COR-L47 (cell line): ENCODE measurements at places on chromosomes 16 and 17.

- no peak for DNase-seq
These were observed 166.3 kb downstream of the MSI2 start for GRCh38 chr17:57422574-57423164.

- DNase-seq, result no peak
These were observed 10.3 kb downstream of the RAD51C start for GRCh38 chr17:58702708-58703107.

GRCh38 chr17:12618557-12618956 lies 47.1 kb upstream of the MYOCD start:
- DNase-seq, result no peak

DNA sequence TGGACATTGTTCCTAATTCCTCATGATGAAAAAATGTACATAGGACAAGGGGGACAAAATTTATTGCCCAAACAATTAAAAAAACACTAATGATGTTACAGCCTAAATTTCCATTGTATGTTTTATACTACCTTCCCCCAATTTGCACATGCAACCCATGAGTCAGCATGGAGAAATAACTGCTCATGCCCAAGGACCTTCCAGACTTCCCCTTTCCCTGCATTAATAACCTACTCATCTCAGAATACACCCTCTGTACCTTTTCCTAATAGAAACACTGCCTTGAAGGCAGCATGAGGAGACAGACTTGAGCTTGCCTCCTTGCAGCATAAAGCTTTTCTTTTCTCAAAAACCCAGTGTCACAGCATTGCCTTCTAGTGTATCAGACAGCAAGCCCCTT lies 2402.8 kb downstream of the TP53TG3F start:
- no peak for DNase-seq

DNA sequence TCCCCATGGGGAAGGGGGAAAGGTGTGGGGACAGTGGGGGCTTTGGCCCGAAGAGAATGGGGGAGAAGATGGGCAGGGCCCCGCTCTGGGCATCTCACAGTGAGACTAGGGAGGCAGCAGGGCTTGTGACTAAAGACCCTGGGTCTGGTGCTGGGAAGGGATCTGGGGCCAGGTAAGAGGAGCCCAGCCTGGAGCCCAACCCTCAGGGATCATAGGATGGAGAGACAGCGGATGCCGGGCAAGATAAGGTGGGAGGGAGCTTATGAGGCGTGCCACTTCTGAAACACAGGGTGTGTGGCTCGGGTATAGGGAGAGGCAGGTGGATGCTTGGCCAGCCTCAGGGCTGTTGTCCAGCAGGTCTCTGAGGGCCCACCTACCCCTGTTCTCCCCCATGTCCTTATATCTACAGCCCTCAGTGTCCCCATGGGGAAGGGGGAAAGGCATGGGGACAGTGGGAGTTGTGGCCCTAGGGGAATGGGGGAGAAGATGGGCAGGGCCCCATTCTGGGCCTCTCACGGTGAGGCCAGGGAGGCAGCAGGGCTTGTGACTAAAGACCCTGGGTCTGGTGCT lies 15.4 kb downstream of the USP6 start:
- no peak for DNase-seq

- DNase-seq, result peak; percentile 0
These were observed 42.5 kb downstream of the MYH3 start for GRCh38 chr17:10614536-10615155.

GRCh38 chr17:17237026-17237799 lies at the start of gene FLCN:
FLCN (minus strand) TSS chr17:17237168; CDS start chr17:17228137, 9,031 bp downstream.
- DNase-seq, result peak; percentile 64

GRCh38 chr17:44541884-44542581 lies 15.3 kb upstream of the FZD2 start:
- no peak for DNase-seq

DNA sequence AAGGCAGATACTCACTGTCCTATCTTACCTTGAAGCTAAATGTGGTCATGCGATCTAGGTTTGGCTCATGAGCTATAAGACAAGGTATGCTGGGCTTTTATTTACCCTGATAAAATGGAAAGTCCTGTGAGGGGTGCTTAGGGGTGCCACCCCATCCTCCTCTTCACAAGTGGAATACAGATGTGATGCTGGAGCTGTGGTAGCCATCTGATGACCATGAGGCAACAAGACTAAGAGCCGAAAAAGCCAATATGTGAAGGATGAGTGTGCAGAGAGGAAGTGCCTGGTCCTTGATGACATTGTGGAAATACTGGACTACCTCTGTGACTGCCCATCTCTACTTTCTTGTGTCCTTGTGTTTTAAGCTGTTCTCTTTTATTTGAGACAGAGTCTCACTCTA lies 58.1 kb upstream of the TMC5 start:
- no peak for DNase-seq

GRCh38 chr16:89325861-89326471 lies 108.5 kb downstream of the ZNF778 start:
- DNase-seq, result no peak

DNA sequence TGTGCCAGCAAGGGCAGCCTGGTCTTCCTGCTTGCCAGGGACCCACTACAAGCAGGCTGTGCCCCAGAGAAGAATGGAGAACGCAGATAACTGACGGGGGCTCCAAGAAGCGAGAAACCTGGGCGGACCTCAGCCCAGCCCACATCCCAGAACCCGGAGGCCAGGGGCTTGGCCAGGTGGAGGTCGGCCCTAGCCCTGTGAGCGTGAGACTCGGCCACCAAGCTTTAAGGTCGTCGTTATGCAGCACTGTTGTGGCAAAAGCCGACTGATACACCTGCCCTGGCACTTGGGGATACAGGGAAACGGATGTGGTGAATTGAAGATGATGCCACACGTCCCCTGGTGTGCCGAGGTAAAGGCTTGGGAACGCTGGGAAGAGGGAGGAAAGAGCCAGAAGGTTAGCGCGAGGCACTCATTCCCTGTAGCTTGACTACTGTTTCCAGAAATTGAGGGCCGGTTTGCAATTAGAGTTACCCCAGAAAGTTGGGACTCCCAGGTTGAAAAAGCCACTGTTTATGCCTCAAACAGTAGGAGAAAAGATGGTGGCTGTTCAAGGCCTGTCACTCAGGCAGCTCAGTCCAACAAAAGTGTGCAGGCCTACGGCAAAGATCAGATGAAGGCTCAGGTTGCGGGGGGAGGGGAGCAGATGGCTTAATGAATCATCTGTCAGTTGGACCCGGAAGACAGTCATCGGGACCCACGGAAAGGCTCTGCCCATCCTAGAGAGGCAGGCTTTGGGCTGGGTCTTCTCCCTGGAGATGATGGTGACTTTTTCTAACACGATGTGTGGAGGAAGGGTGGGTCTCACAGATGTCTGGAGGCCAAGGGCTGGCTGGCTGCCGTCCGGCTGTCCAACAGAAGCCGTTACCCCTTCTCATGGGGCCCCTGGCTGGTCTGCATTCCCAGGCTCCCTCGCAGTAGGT lies 45.6 kb upstream of the BAHCC1 start:
- DNase-seq, result no peak

GRCh38 chr17:50020841-50021599 lies 26.0 kb upstream of the DLX3 start:
- DNase-seq, result no peak

DNA sequence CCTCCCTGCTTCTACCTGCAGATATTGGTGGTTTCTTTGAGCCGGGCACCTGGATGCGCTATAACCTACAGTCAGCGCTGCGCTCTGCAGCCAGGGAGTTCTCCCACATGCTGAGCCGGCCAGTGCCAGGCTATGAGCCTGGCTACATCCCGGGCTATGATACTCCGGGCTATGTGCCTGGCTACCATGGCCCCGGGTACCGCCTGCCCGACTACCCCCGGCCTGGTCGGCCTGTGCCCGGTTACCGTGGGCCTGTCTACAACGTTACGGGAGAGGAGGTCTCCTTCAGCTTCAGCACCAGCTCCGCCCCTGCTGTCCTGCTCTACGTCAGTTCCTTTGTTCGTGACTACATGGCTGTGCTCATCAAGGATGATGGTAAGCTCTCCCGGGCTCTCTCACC lies 13.2 kb downstream of the CNTNAP1 start:
- no peak for DNase-seq

DNA sequence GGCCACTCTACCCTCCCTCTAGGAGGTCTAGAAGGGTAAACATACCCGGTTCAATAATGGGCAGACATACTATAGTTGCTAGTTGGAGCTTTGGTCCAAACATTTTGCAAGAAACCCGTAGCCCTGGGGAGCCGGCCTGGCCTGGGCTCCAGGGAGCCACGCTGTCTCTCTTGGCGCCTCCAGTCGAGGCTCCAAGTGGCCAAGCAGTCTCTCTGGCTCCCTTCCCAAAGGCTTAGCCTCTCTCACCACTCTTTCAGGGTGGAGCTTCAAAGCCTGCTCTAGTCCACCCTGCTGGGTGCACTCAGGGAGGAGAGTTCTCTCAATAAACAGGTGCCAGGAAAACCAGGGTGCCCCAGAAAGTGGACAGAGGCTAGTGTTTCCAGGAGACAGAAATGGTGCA lies 32.2 kb downstream of the RCVRN start:
- no peak for DNase-seq

GRCh38 chr16:86513471-86514277 lies 3.3 kb downstream of the FOXF1 start:
- no peak for DNase-seq

GRCh38 chr17:51230306-51230705 lies 29.5 kb downstream of the MBTD1 start:
- no peak for DNase-seq

- no peak for DNase-seq
These were observed 347.5 kb downstream of the HAPSTR1 start for GRCh38 chr16:9438991-9439390.

- no peak for DNase-seq
These were observed 22.0 kb downstream of the SMPD3 start for GRCh38 chr16:68426347-68426652.

- DNase-seq, result no peak
These were observed 14.6 kb upstream of the TMEM92 start for GRCh38 chr17:50259477-50260324.

DNA sequence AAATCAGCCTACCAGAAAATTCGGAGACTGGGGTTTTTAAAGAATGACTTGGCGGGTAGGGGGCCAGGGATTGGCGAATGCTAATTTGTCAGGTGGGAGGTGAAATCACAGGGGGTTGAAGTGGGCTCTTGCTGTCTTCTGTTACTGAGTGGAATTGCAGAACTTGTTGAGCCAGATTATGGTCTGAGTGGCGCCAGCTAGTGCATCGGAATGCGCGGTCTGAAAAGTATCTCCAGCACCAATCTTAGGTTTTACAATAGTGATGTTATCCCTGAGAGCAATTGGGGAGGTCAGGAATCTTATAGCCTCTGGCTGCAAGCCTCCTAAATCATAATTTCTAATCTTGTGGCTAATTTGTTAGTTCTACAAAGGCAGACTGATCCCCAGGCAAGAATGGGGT lies 762 bp upstream of the RBL2 start:
- DNase-seq, result no peak

GRCh38 chr17:81033535-81034167 lies 1.3 kb upstream of the BAIAP2 start:
- no peak for DNase-seq

- DNase-seq, result peak; percentile 88
These were observed 42.7 kb upstream of the SMPD3 start for GRCh38 chr16:68490829-68491575.

DNA sequence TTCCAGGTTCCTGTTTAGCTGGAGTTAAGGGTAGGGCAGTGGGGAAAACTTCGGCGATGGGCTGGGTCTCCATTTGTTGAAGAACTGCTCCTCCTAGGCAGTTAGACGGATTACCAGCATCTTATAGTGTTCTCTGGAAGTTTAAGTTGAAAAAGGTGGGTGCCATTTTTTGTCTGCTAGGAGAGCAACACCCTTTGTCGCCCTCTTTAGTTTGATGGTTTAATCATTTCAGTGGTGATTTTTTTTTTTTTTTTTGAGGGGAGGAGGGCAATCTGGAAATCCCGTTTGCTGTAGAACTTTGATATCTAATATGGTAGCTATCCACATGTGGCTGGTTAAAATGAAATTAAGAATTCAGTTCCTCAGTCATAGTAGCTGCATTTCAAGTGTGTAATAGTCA lies 4.1 kb downstream of the UBFD1 start:
- no peak for DNase-seq

DNA sequence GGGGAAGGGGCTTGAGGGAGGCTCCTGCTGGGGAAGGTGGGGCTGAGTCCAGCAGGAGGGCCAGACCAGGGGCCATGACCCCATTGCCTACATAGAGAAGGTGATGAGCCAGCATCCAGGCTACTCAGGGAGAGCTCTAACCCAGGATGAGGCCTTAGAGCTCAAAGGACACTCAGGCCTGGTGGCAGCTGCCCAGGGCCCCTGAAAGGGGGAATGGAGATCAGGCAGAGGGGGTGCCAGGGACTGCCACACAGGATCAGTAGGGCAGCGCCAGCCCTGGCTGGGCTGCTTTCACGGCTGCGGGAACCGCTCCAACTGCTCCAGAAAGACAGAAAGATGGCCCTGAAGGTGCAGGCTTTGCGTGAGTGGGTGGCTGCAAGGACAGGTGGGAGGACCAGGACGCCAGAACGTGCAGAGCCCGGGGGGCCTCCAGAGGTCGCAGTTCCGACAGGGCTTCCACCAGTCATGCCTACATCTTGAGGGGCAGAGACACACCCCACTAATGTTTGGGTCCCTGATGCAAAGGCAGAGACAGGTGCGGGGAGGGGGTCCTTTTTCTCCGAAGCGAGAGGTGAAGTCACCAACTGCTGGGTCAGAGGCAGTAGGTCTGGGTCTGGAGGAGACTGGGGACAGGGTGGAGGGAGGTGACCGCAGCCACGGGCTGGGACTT lies 882 bp upstream of the ATP6V0C start:
- DNase-seq, result no peak
